ENCODE measurements at places on chromosomes 7 and 10. TPM values are rescaled to one million over a fixed set of nuclear protein-coding genes. Genes with fewer than 3 reads are reported as not detected.

DNA sequence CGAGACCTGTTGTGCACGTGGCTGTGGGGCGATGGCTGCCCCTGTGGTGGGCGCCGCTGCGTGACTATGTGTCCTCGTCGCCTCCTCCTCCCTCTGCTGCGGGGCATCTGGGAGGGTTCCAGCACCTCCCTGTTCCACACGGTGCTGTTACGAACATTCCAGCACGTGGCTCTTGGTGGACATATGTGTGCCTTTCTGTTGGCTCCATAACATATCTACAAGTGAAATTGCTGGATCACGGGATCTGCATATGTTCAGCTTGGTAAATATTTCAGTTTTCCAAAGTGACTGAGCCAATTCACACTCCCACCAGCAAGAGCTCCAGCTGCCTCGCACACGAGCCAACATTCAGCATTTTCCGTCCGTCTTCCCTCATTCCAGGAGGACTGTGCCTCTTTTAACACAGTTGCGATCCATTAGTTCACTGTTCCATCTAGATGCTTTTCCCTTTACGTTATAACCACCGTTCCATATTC is 25.1 kb downstream of the SNX8 start:
- no peaks in the 10 kb centered on the region for H3K27me3 ChIP-seq
- no peak overlapping the region for H3K4me3 ChIP-seq
- H3K36me3 ChIP-seq: no peaks in the 10 kb centered on the region
- H3K4me1 ChIP-seq: peaks cover 3% of the 10 kb centered on the region
- no peak overlapping the region for H3K27ac ChIP-seq

GATA3 gene
- 0.48 TPM for total RNA-seq

KCNH2 gene
- 8.0 TPM for total RNA-seq

TMEM270 gene
- 0.34 TPM for total RNA-seq

ODAD2 gene
- total RNA-seq: 4.1 TPM

ANXA8 gene
- total RNA-seq: 3.0 TPM

- DNase-seq: no peak
- H3K4me1 ChIP-seq: peaks cover 22% of the 10 kb centered on the region
- H3K27me3 ChIP-seq: no peaks in the 10 kb centered on the region
- no peaks in the 10 kb centered on the region for H3K36me3 ChIP-seq
Measured at GRCh38 chr10:50554376-50554994, 69.3 kb downstream of the SGMS1 start.

DNA sequence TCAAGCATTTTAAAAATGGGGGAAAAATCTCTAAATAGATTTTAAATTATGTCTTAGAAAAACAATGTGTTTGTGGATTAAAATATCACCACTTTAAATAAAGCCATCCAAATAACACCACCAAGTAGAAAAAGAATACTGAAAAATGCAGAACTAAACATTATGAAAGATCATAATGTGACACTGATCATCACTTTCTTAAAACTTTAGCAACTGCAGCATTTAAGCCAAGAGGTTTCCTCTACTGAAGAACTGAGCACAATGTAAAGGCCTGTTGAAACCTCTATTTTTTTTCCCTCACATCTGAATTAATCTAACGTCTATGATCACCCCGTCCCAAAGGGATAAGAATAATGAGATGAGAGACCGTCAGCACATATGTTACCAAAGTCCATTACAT is 18.6 kb downstream of the MINDY3 start:
- no peak overlapping the region for H3K4me3 ChIP-seq
- no peaks in the 10 kb centered on the region for H3K4me1 ChIP-seq
- no peak for DNase-seq
- no peaks in the 10 kb centered on the region for H3K36me3 ChIP-seq

- H3K27ac ChIP-seq: no peak overlapping the region
- H3K36me3 ChIP-seq: no peaks in the 10 kb centered on the region
- H3K4me1 ChIP-seq: peaks cover 2% of the 10 kb centered on the region
- H3K27me3 ChIP-seq: no peaks in the 10 kb centered on the region
- H3K4me3 ChIP-seq: no peak overlapping the region
Measured at GRCh38 chr7:105305633-105306032, 83.1 kb downstream of the SRPK2 start.

DNA sequence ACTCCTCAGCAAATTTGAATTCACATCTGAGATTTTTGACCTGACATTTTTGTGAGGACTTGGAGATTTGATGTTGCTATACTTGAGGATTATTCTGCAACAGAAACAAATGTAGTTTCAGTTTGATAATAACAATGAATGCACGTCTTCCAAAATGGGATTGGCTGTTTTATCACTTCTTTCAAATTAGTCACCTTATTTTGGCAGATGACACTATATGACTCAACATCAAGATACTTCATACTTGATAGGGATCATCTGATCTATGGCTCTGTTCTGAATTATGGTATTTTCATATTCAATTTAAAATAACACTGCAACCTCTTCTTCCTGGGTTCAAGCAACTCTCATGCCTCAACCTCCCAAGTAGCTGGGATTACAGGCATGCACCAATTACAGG is 24.2 kb downstream of the ARL5B start:
- no peak overlapping the region for H3K27ac ChIP-seq
- no peaks in the 10 kb centered on the region for H3K4me1 ChIP-seq
- H3K4me3 ChIP-seq: no peak overlapping the region
- no peaks in the 10 kb centered on the region for H3K27me3 ChIP-seq
- H3K36me3 ChIP-seq: no peaks in the 10 kb centered on the region

CFAP70 gene
- total RNA-seq: 4.9 TPM

MMP21 gene
- total RNA-seq: 0.91 TPM

- no peaks in the 10 kb centered on the region for H3K27me3 ChIP-seq
- H3K4me1 ChIP-seq: no peaks in the 10 kb centered on the region
Measured at GRCh38 chr7:75818472-75818871, 4.9 kb upstream of the CCL24 start.

CUX1 gene
- 126 TPM for total RNA-seq

PDZD7 gene
- total RNA-seq: 0.83 TPM

GRCh38 chr10:9222917-9223316 is 1168.4 kb downstream of the GATA3 start:
- no peak overlapping the region for H3K4me3 ChIP-seq
- no peaks in the 10 kb centered on the region for H3K4me1 ChIP-seq
- no peaks in the 10 kb centered on the region for H3K27me3 ChIP-seq
- H3K27ac ChIP-seq: no peak overlapping the region
- H3K36me3 ChIP-seq: no peaks in the 10 kb centered on the region

- no peak overlapping the region for H3K27ac ChIP-seq
- no peaks in the 10 kb centered on the region for H3K4me1 ChIP-seq
- no peak overlapping the region for H3K4me3 ChIP-seq
- no peaks in the 10 kb centered on the region for H3K36me3 ChIP-seq
Measured at GRCh38 chr10:57535306-57535705, 732.4 kb downstream of the IPMK start.

DNA sequence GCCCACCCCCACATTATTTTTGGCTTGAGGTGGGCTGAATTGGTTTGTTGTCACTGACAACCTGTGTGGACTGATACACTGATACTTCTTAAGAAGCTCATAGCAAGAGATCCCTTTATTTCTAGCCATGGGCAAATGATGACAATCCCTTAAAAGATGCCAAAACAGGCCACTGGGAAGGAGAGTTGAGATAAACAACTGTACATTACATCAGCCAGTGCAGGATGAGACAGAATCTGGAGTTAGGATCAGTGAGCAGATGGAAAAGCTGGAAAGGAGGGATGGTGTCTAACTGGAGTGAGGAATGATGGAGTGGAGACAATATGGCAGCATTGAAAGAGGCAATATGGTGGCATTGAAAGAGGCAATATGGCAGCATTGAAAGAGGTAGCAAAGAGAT is 195.9 kb upstream of the LYZL2 start:
- H3K27ac ChIP-seq: no peak overlapping the region
- H3K4me1 ChIP-seq: peaks cover 3% of the 10 kb centered on the region
- no peaks in the 10 kb centered on the region for H3K36me3 ChIP-seq
- no peak overlapping the region for H3K4me3 ChIP-seq

HOXA4 gene
- total RNA-seq: 0.83 TPM

DNA sequence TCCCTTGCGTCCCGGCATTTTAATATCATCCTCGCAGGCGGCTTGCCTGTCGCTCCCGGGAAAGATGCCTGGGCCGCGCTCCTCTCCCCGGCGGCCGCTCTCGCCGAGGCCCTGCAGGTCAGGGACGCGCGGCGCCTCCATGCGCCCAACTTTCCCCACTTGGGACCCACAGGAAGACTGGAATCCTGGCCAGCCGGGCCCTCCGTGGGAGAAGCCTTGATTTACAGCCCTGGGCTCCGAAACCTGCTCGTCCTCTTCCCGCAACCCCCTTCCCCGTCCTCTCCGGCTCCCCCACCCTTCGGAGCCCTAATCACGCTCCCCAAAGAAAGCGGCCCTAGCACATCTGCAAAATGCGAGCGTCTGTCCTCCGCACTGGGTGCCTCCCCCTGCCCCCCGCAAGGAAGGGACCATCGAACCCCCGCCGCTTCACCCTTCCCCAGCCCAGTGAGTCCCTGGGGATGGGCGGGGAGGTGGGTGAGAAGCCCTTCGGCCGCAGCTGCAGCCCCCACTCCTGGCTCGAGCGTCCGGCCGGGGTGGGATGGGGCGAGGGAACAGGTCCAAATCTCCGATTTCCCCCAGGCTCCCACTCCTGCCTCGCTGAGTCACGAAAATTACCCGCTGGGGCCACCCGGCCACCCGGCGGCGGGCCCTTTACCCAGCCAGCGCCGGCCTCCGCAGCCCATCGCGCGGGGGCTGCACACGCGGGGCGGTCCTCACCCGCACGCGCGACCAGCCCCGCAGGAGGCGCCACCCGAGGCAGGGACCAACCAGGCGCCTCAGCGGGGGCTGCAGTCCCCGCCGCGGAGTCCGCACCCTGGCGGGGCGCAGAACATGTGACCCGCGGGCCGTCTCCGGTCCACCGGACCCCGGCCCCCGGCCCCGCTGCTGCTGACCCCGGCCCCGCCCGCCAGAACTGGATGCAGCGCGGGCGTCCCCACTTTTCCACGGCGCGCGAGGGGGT is 695 bp downstream of the HSPA12A start:
- H3K27ac ChIP-seq: peak overlapping the region; percentile 83
- DNase-seq: peak; percentile 82
- no peaks in the 10 kb centered on the region for H3K36me3 ChIP-seq
- peak overlapping the region; percentile 92 for H3K4me3 ChIP-seq
- no peaks in the 10 kb centered on the region for H3K27me3 ChIP-seq

- no peaks in the 10 kb centered on the region for H3K36me3 ChIP-seq
- H3K27ac ChIP-seq: no peak overlapping the region
- no peak overlapping the region for H3K4me3 ChIP-seq
- DNase-seq: no peak
- no peaks in the 10 kb centered on the region for H3K4me1 ChIP-seq
Measured at GRCh38 chr10:5343561-5343960, 21.2 kb upstream of the UCN3 start.

DNA sequence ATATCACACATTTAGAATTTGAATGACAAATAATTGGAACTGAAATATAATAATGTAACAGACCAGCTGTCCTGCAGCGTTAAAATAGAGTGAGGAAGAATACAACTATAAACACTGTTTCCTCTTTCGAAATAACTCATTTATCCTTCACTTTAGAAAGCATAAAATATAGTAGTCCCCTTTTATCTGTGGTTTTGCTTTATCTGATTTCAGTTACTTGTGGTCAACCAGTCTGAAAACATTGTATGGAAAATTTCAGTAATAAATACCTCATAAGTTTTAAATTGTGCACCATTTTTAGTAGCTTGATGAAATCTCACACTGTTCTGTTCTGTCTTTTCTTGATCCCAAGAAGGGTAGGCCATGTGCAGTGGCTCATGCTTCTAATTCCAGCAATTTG is 31.7 kb downstream of the POLR1F start:
- no peak for DNase-seq
- no peaks in the 10 kb centered on the region for H3K27me3 ChIP-seq
- no peaks in the 10 kb centered on the region for H3K36me3 ChIP-seq
- no peak overlapping the region for H3K27ac ChIP-seq

NODAL gene
- total RNA-seq: not detected

GRCh38 chr7:151174246-151175046 is 7.0 kb upstream of the GBX1 start:
- no peak overlapping the region for H3K4me3 ChIP-seq
- no peaks in the 10 kb centered on the region for H3K27me3 ChIP-seq
- no peaks in the 10 kb centered on the region for H3K4me1 ChIP-seq
- no peaks in the 10 kb centered on the region for H3K36me3 ChIP-seq
- H3K27ac ChIP-seq: no peak overlapping the region
- DNase-seq: peak; percentile 45

GRCh38 chr7:128059143-128059988 is 28.1 kb upstream of the LRRC4 start:
- no peaks in the 10 kb centered on the region for H3K27me3 ChIP-seq
- H3K27ac ChIP-seq: no peak overlapping the region
- H3K36me3 ChIP-seq: no peaks in the 10 kb centered on the region
- no peaks in the 10 kb centered on the region for H3K4me1 ChIP-seq

DNA sequence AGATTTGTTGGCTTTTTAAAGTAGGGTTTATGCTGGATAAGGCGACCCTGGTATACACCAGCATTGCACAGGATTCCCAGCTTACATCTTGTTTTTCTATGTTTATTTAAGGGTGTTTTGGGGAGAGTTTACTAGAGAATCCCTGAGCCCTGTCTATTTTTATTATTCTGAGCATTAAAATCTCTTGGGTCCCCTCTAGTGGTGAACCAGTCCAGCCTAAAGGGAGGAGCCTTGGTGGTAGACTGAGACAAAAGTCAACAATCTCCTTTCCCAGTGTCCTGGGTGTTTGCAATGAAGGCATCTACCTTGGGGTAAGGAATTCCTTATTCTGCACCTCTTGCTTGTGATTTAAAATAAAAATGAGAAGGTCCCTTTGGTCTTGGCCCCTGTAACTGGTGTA is 38.2 kb downstream of the ANTXRL start:
- H3K4me1 ChIP-seq: no peaks in the 10 kb centered on the region
- no peaks in the 10 kb centered on the region for H3K27me3 ChIP-seq
- H3K36me3 ChIP-seq: no peaks in the 10 kb centered on the region
- H3K4me3 ChIP-seq: no peak overlapping the region

DNA sequence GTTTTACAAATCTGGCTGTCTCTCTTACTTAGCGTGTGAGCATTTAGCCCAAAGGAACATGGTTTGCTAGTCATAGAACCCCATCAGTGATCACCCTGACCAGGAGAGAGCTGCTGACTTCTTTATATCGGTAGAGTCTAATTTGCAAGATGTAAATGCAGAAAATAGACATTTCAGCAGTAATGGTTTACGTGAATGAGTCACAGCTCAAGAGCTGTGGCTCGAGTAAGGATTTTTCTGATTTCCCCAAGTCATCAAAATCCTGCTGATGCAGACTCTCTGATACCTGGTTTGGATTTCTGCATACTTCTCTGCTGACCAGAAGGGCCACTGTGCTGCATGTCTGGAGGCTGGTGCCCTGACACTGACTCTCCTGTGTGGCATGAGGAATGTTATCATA is 25.7 kb downstream of the NUB1 start:
- H3K36me3 ChIP-seq: no peaks in the 10 kb centered on the region
- H3K27ac ChIP-seq: no peak overlapping the region
- H3K4me3 ChIP-seq: no peak overlapping the region

DNA sequence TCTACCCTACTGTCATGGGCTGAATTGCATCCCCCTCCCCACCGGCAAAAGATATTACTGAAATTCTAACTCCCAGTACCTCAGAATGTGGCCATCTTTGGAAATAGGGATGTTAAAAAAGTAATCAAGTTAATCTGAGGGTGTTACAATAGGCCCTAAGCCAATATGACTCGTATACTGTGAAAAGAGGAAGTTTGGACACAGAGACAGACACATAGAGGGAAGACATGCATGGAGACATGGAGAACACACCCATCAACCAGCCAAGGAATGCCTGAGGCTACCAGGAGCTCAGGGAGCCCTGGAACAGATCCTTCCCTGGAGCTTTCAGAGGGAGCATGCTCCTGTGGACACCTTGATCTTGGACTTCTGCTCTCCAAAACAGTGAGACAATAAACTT is 138.2 kb upstream of the ADO start:
- no peak for DNase-seq
- no peak overlapping the region for H3K27ac ChIP-seq
- H3K27me3 ChIP-seq: no peaks in the 10 kb centered on the region
- no peaks in the 10 kb centered on the region for H3K36me3 ChIP-seq

RET gene
- 1.6 TPM for total RNA-seq
